Stimulated activated CD8-positive, alpha-beta memory T cell treated with anti-CD3 and anti-CD28 coated beads, Interleukin-2, amount 100 ng/mL, for 1 hour (primary cell): ENCODE measurements at places on chromosomes 12 and 14.

DNA sequence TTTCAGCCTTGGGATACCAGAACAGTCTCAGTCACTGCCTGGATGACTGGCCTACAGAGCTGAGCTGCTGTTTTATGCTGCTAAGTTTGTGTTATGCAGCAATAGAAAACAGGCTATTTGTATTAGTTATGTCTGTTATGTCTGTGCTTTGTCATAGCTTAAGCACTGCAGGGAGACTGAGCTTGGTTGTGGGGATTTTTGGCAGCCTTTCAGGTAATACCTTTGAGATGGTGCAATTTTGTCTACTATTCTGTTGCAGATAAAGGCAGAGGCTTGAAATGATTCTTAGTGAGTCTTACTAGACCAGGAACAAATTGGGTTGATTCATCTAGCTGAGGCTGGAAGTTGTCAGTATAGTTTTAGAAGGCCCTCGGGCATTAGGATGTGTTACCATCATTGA is 201.3 kb upstream of the RBM19 start:
- DNase-seq = no peak

DNA sequence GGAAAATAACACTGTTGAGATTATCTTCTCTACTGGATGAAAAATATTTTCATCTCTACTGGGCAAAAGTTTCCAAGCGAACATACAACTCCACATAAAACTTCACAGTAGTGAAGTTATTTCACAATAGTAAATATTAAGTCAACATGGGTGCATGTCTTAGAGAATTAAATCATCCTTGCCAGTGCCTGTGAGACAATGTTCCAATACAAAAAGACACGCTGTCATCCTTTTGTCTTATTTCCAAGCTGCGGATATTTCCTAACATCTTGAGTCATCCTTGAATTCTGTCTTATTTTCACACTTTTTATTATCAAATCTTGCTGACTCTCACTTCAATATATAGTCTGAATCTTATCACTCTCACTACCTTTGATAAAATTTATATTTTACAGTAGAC is 142.9 kb upstream of the KITLG start:
- no peak for DNase-seq

GRCh38 chr14:104249706-104250105 is 111.3 kb downstream of the KIF26A start:
- DNase-seq = no peak

DNA sequence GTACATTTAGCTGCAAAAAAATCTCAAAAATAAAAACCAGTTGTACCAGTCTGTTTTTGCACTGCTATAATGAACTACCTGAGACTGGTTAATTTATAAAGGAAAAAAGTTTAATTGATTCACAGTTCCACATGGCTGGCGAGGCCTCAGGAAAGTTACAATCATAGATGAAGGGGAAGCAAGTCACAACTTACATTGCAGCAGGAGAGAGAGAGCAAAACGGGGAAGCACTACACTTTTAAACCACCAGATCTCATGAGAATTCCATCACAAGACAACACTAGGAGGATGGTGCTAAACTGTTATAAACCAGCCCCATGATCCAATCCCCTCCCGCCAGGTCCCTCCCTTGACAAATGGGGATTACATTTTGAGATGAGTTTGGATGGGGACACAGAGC is 186.0 kb downstream of the TMTC3 start:
- no peak for DNase-seq

GRCh38 chr12:91380631-91381030 is 198.0 kb upstream of the DCN start:
- no peak for DNase-seq

DNA sequence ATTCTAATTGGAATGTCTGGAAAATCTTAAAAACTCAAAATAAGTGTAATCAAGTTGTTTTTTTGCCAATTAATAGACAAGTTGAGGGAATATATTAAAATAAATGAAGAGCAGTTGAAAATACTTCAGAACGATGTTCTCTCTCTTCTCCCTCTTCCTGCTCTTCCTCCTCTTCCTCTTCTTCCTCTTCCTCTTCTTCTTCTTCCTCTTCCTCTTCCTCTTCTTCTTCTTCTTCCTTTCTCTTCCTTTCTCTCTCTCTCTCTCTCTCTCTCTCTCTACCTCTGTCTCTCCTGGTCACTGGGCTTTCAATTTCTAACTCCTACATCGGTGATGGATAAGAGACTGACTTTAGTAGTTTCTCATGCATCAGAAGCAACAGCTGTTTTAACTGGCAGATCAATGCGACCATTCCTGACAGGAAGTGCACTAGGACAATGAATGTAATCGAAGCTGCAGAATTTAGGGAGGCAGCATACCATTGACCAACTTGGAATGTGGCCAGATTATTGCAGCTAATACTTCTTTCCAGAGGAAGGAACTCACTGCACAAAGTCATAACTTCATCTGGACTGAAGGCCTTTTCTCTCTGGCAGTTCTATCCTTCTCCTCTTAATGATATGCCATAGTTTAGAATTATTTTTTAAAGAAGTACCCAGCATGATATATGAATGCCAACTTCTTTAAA is 13.8 kb upstream of the TMTC2 start:
- no peak for DNase-seq
